Activated naive CD4-positive, alpha-beta T cell (primary cell): ENCODE measurements at places on chromosomes 1 and 21.

DNA sequence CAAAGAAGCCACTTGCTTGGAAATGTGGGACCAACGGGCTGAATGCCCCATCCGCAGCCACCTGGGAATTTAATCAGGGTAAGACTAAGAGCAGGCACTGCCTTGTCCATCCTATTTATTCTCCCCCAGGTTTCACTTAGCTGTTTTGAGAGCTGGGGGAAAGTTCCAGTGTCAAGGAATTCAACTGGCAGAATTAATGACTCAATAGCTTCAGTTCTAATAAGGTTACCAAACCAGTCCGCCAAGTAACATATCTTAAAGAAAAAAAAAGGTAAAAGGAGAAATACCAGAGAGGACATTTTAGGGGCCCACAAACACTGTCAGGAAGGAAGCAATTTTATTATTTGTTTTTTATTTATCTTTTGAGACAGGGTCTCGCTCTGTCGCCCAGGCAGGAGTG, 157.6 kb upstream of the SOD1 start:
- DNase-seq: no peak

DNA sequence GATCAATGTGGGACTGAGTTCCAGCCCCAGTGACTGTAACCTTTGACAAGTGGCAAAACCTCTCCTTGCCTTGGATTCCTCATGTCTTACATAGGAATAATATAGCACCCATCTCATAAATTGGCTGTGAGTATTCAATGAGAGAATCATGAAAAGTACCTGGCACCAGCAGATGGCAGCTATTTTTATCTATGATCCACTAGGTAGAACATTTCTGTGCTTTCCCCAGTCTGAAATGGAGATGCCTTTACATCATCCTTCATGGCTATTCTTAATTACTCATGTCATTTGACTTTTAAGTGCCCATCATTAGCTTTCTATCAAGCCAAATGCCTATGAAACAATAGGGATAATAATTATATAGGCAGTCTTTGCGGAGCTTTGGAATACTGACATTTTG, 130.1 kb downstream of the TGFB2 start:
- no peak for DNase-seq

- no peak for DNase-seq
Observed at GRCh38 chr1:61605607-61606321, 119.2 kb downstream of the TM2D1 start.

GRCh38 chr1:178964469-178965330, 61.0 kb upstream of the FAM20B start:
- no peak for DNase-seq
